ENCODE measurements at places on chromosomes 1 and 21.

- peak; percentile 50 for DNase-seq
These were observed 235.4 kb downstream of the TPR start for GRCh38 chr1:186139701-186140100.

DNA sequence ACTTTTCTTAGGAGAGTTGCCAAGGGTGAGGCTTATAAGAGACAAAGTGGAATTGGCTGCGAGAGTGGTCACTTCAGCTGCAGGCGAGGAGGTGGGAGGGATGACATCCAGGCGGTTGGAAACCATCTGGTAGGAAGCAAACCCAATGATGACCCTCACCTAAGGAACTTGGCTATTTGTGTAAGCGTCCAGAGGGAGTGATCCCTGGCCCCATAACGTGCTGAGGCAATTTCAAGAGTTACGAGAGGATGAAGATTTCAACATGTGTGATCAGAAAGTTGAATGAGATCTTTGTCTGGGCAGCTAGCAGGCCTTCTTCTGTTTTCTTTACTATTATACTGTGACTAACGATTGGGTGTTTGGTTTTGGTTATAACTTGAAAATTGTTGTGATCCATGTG lies 102.7 kb upstream of the VANGL1 start:
- DNase-seq = peak; percentile 60

DNA sequence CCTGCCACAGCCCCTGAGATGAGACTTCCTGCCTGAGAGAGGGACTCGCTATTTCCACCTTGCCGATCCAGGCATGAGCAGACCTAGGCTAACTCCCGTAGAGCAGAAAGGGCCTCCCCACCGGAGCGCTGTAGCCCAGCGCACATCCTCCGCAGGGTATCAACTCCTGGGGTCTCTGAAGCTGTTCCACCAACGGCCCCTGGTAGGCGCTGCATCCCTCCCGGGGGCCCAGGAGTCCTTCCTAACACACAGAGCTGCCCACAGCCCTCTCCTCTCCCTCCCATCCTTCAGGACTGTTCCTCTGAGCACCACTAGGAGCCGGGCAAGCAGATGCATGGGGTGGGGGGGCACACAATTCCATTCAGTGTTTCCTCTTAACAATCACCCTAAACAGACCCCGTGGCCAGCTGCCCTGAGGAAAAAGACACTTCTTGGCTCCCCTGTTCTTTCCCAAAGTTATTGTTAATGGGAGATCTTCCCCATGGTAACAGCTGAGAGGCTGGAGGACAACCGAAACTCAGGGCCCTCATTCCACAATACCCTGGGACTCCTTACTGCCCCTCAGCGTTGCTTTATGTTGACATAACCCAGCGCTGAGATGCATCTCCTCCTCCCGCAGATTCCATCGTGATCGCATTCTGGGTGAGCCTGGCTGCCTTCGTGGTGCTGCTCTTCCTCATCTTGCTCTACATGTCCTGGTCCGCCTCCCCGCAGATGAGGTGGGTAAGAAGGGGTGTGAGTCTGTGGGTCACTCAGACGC lies 7.5 kb downstream of the MRAP start:
- DNase-seq = no peak

GRCh38 chr1:221664253-221664652 lies 77.6 kb downstream of the DUSP10 start:
- no peak for DNase-seq

GRCh38 chr1:62245201-62245600 lies 50.6 kb downstream of the L1TD1 start:
- DNase-seq = no peak

DNA sequence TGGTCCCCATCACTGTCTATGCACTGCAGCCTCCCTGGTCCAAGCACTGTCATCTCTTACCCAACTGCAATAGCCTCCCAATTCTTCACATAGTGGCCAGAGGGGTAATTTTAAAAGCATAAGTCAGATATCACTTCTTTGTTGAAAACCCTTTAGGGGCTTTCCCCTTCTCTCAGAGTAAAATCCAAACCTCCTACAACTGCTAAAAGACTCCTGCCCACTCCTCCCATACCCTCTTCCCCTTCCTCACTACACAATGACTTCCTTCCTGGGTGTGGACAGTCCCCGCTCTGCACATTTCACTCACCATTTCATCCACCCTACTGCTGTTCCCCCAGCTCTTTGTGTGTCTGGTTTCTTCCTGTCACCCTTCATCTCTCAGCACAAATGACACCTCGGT lies 8.3 kb downstream of the MCOLN2 start:
- no peak for DNase-seq

DNA sequence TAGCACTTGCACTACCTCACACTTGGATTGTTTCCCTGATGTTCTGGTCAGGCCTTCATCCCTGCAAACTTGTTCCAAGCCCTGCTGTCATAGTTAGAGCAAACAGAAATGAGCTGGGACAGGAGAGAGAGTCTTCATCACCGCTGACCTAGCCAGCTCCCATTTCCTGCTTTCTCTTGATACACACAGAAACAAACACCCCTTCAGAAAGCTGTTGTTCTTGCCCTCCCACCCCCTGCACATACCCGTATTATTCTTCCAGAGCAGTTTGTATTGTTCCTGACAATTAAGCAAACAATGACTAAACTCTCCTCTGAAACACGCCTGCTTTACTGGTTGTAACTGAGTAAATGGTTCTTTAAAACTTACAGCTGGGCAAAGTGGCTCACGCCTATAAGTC lies 2.9 kb upstream of the SYT2 start:
- no peak for DNase-seq

GRCh38 chr1:54683453-54683852 lies 32.2 kb upstream of the TTC4 start:
- DNase-seq = no peak

- no peak for DNase-seq
These were observed 28.7 kb downstream of the F3 start for GRCh38 chr1:94512816-94513215.

- DNase-seq = no peak
These were observed 860 bp downstream of the SDC3 start for GRCh38 chr1:30907481-30908315.

DNA sequence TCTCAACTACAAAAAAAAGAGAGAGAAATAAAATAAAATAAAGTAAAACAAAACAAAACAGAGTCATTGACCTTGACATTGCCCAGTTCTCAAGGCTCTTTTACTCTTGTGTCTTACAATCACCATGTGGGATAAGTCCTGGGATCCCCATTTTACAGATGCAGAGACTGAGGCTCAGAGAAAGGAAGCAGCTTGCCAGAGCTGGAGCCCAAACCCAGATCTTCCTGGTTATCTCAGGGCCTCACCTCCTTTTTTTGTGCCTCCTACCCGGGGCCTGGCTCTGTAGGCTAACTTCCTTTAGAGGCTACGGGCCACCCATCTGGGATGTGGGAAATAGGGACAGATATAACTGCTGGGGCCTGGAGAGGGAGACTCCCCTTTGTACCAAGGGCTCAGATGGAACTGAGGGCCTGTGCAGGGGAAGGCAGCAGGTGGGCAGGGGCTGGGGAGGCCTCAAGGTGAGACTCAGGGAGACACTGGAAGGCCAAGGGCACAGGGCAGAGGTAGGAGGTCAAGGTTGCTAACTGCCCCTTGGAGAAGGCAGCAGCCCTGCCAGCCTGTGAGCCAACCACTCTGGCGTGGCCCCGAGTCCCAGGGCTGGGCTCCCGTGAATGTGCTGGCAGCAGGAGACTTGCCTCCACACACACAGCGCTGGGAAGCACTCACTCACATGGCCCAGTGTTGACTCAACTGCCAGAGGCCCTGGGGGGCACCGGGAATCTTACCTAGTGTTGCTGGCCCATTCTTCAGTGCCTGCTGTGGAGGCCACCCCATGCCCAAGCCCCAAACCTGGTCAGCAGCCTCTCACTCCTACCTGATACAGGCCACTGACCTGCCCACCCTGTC lies 6.5 kb upstream of the ECE1 start:
- DNase-seq = no peak

DNA sequence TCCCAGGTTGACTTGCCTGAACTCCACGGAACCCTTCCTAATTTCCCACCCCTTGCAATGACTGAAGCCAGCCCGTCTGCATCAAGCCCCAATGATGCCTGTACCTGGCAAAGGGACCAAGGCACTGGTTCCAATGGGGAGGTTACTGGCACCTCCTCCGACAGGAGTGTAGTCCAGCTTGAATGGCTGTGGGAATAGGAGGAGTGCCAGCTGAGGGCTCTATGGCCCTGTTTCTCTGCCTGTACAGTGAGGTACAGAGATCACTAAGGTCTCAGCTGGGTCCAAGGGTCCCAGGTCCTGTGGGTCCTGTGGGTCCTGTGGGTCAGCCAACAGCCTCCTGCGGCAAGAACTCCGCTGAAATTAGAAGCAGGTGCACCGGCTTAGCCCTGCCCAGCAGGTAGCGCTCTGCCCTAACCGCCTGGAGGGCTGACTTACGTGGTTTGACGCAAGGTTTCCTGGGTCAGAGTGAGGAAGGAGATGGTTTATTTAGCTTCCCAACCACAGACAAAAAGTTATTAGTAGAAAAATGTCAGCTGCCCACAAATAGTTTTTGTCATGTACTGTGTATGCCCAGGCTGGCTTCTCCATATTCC lies 9.9 kb upstream of the SPRR4 start:
- DNase-seq = no peak
